ENCODE measurements at places on chromosomes 5 and 9.
A peak's percentile ranks its signal among the peaks of the same experiment; 100 is the strongest.

DNA sequence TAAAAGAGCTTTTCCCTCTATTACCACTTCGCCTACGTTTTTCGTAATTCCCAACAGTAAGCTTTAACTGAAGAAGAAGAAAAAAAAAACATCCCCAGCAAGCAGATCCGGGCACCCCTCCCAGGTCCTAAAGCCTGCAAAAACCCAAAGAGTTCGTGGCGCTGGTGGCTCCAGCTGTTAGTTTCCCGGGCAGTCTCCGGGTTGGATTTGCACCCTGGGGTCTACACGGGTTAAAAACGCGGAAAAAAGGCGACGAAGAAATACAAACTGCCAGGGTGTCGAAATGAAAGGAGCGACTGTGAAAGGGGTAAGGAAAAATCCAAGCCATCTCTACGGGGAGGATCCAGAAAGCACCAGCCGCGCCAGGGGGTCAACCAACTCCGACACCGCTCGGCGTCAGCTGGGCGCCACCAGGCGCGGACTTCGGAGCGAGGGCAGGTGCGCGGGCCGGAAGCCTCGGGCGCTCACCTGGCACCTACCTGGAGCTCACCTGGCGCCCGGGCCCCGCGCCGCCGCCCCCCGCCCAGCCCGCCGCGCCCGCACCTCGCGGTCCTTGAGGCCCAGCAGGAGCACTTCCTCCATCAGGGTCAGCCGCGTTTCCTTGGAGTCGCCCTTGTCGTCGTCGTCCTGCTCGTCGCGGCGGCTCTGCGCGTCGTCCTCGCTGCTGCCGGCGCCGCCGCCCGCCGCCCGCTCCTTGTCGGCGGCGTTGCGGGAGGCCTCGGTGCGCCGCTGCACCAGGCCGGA is 680 bp downstream of the GOLPH3 start:
- peak; percentile 88 for DNase-seq

DNA sequence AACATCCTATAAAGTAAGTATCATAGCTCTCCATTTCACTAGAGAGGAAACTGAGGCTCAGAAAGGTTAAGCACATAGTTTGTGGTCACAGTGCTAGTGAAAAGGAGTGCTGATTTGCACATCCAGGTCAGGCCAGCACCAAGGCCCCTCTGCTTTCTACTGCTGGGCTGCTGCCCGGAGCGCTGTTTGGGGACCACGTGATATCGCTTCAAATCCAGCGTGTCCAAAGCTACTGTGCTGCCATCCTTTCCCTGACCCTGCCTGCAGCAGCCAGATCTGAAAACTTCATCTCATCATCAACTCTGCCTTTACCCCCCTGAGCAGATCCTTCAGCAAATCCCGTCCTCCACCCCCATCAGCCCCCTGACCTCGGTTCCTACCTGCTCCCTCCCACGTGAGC is 40.7 kb upstream of the AKNA start:
- no peak for DNase-seq

DNA sequence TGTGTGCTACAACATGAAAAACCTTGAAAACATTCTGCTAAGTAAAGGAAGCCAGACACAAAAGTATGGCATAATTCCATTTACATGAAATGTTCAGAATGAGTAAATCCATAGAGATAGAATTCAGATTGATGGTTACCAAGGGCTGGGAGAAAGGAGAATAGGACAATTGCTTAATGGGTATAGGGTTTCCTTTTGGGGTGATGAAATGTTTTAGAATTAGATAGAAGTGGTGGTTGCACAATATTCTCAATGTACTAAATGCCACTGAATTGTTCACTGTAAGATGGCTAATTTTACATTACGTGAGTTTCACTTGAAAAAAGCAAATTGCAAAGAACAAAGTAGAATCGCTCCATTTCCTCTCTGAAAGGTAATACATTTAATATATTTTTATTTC is 43.0 kb upstream of the GAS1 start:
- no peak for DNase-seq

GRCh38 chr5:177232761-177233160 is 70.8 kb downstream of the RAB24 start:
- DNase-seq, result no peak

GRCh38 chr9:1442105-1442504 is 391.9 kb downstream of the DMRT2 start:
- no peak for DNase-seq

GRCh38 chr5:11468334-11469039 is 435.8 kb downstream of the CTNND2 start:
- DNase-seq, result peak; percentile 54

GRCh38 chr9:13576101-13576500 is 296.6 kb upstream of the MPDZ start:
- DNase-seq, result no peak

- DNase-seq, result no peak
Observed at GRCh38 chr5:74136276-74136825, 504.2 kb downstream of the ENC1 start.

DNA sequence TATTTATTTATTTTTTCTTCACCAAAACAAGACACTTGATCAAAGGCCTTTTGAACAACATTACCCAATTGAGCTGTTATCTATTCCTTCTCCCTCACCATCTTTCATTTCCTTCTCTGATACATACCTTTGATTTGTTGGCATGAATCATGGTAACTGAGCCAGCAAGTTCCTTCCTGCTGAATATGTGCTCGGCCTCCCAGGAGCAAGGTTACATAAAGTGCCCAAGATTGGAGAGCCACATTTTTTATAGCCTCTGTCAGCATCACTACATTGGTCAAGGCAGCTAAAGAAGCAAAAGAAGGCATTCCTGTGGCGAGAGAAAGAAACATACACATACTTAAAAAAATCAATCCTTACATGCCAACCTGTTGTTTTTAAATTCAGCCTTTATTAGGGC is 369.6 kb downstream of the CYLC2 start:
- no peak for DNase-seq

Measured in endodermal cell (in vitro differentiated cells).